ENCODE measurements at places on chromosomes 4 and X. TPM values are rescaled to one million over a fixed set of nuclear protein-coding genes. Genes with fewer than 3 reads are reported as not detected.

The ZNF711 gene
- 4.2 TPM for total RNA-seq

The FGD1 gene
- total RNA-seq: 0.07 TPM

The CABS1 gene
- not detected for total RNA-seq

The RAB41 gene
- total RNA-seq: not detected

The YY2 gene
- 2.2 TPM for total RNA-seq

The RIPPLY1 gene
- not detected for total RNA-seq

The TMSB15C gene
- total RNA-seq: not detected

Data from K562 (cell line).